Stimulated activated CD4-positive, alpha-beta T cell treated with anti-CD3 and anti-CD28 coated beads, TNF-alpha, amount 100 ng/mL, for 24 hours (primary cell): ENCODE measurements at places on chromosomes 1 and 21.

GRCh38 chr1:116001739-116002487 is 25.6 kb downstream of the SLC22A15 start:
- no peak for DNase-seq

DNA sequence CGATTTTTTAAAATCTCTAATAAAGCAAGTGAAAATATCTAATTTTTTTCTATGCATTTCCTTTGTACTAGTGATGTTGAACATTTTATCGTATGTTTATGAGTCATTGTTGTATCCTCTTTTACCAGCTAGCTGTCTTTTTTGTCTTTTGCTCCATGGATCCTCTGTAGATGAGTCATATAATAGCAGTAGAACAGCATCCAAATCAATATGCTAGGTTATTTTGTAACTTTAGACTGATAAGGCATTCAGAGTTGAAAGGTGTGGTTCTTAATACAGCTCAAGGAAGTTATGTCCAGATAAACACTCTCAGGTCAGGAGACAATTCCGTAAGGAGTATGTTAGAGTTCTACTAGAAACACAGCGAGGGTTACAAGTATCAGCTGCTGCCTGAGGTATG is 31.9 kb downstream of the MAP10 start:
- DNase-seq, result no peak

- DNase-seq, result no peak
Measured at GRCh38 chr1:233289676-233290075, 5.8 kb downstream of the PCNX2 start.

- DNase-seq, result no peak
Measured at GRCh38 chr1:30744060-30744756, 13.4 kb downstream of the LAPTM5 start.

GRCh38 chr1:209732725-209733124 is 23.1 kb upstream of the TRAF3IP3 start:
- DNase-seq, result no peak
